ENCODE measurements at places on chromosomes 7 and 10. TPM values are rescaled to one million over a fixed set of nuclear protein-coding genes. Genes with fewer than 3 reads are reported as not detected.

Gene ADAMTS14
- total RNA-seq, result 0.87 TPM

DNA sequence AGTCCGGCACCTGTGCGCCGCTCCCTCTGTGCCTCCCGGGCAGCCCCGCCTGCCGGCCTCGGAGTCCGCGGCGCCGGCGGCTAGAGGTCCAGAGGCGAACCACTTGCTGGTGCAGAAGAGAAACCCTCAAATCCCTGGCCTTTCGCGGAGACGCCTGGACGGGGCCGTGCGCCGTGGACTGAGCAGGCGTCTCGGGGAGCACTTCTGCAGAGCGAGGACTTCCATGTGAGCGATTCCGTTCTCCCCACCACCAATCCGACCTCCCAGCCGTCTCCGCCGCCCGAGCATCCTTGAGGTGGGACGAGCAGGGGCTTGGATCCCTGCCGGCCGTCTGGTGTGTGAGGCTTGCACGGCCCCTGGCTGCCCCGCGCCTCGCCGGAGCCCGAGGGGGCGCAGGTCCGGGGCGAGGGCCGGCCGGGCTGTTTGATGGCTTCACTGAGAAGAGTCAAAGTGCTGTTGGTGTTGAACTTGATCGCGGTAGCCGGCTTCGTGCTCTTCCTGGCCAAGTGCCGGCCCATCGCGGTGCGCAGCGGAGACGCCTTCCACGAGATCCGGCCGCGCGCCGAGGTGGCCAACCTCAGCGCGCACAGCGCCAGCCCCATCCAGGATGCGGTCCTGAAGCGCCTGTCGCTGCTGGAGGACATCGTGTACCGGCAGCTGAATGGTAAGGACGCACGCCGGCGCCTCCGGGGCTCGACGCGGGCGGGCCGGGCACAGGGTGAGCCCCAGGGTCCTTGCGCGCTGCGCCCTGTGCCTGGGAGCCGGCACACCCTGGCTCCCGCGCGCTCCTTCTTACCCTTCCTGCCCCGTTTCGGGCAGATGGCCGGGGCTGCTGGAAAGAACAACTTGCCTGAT is 660 bp downstream of the GALNT17 start:
- peaks cover 3% of the 10 kb centered on the region for H3K4me1 ChIP-seq
- peak overlapping the region; percentile 74 for H3K4me3 ChIP-seq
- DNase-seq, result peak; percentile 31
- H3K36me3 ChIP-seq, result no peaks in the 10 kb centered on the region
- peaks cover 55% of the 10 kb centered on the region for H3K27me3 ChIP-seq

DNA sequence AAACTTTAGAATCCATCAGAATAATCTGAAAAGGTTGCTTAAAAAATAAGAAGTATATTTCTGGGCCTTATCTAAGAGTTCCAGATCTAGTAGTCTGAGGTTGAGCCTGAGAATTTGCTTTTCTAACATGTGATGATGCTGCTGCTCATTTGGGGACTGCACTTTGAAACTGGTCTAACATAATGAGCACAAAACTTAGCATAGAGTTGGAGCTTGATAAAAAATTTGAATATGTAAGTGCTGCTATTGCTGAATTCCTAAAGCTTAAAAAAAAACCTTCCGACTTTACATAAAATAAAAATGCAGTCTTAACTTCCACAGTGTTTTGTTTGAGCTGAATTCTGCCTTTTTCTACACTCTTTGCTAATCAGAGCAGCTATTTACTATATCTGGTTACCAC is 48.8 kb downstream of the GLCCI1 start:
- no peak overlapping the region for H3K4me3 ChIP-seq
- H3K36me3 ChIP-seq, result no peaks in the 10 kb centered on the region
- H3K4me1 ChIP-seq, result no peaks in the 10 kb centered on the region
- H3K27ac ChIP-seq, result no peak overlapping the region
- no peaks in the 10 kb centered on the region for H3K27me3 ChIP-seq

Gene ARMH3
- 10.6 TPM for total RNA-seq

Gene FBH1
- 66.1 TPM for total RNA-seq

Gene GRM3
- total RNA-seq, result 0.03 TPM

- no peaks in the 10 kb centered on the region for H3K36me3 ChIP-seq
- no peaks in the 10 kb centered on the region for H3K4me1 ChIP-seq
- DNase-seq, result no peak
- H3K27me3 ChIP-seq, result no peaks in the 10 kb centered on the region
Observed at GRCh38 chr10:115300080-115300479, 206.9 kb downstream of the ATRNL1 start.

DNA sequence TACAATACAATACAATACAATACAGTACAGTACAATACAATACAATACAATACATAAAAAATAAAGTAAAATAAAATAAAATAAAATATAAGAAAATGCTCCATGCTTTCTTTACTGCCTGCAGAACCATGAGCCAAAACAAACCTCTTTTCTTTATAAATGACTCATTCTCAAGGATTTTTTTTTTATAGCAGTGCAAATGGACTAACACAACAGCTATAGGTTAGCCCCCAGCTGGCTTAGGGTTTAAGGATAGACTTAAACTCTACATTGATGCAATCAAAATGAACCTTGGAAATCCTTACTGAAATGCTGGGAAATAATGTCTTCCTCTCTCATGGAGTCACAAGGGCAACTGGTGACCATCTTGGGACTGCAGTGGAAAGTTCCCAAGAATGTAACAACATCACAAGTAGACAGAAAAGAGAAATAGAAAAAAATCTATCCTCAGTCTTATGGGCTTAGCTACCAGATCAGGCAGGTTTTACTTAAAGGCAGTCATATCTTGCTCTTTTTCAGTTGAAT is 348.9 kb downstream of the ARL4A start:
- no peak overlapping the region for H3K27ac ChIP-seq
- no peaks in the 10 kb centered on the region for H3K4me1 ChIP-seq
- H3K4me3 ChIP-seq, result no peak overlapping the region
- no peak for DNase-seq
